Heart right ventricle (tissue), 16 donors: ENCODE measurements at places on chromosomes 4 and X. TPM values are rescaled to one million over a fixed set of nuclear protein-coding genes. Genes with fewer than 3 reads are reported as not detected.

GRCh38 chr4:19689511-19689910, 562.2 kb upstream of the SLIT2 start:
- H3K4me3 ChIP-seq = no peak overlapping the region
- H3K27ac ChIP-seq = no peak overlapping the region
- peaks cover 9% of the 10 kb centered on the region for H3K4me1 ChIP-seq

GRCh38 chr4:54063737-54064316, 578 bp downstream of the CHIC2 start:
- peak overlapping the region; percentile 100 for H3K4me3 ChIP-seq
- H3K4me1 ChIP-seq = peaks cover 3% of the 10 kb centered on the region
- peak; percentile 27 for DNase-seq

DNA sequence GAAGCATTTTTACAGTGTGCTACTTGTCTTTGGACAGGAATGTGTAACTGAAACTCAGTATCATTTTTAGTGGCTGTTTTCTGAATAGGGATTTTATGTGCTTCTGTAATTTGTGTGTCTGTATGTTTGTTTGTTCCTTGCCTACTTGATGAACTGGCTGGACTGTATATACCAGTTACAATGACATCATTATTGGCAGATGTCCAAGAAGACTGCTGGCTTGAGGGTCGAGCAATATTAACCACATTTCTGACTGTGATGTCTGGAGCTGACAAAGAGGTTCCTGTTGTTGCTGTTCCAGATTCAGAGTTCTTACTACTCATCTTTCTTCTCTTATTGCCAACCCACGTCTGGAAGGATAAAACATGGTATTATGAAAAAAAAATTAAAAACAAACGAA, 33.0 kb downstream of the HDX start:
- H3K4me3 ChIP-seq = no peak overlapping the region
- no peak overlapping the region for H3K27ac ChIP-seq
- DNase-seq = no peak
- peaks cover 10% of the 10 kb centered on the region for H3K36me3 ChIP-seq
- H3K4me1 ChIP-seq = no peaks in the 10 kb centered on the region

GRCh38 chr4:177770776-177771175, 328.5 kb upstream of the AGA start:
- H3K4me3 ChIP-seq = no peak overlapping the region
- no peaks in the 10 kb centered on the region for H3K27me3 ChIP-seq
- no peaks in the 10 kb centered on the region for H3K4me1 ChIP-seq
- no peak for DNase-seq

DNA sequence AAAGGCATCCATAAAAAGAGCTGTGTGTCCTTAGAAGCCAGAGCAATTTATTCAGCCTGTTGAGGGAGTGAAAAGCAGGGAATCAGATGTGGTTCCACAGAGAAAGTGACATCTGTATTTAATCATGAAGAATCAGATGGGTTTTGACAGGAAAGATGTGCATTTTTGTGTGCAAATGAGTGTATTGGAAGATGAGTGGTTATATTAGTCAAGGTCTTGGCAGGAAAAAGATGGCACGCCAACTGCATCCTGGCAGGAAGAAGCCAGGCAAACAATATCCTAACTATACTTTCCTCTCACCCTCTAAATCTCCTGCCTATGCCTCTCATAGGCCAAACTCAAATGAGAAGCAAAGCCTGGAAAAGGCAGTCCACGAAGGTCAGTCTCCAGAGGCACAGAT, 59.1 kb downstream of the SCFD2 start:
- no peaks in the 10 kb centered on the region for H3K4me1 ChIP-seq

- H3K36me3 ChIP-seq = no peaks in the 10 kb centered on the region
- DNase-seq = no peak
- no peaks in the 10 kb centered on the region for H3K27me3 ChIP-seq
- H3K27ac ChIP-seq = no peak overlapping the region
Observed at GRCh38 chrX:153768311-153769157, 4.5 kb downstream of the PLXNB3 start.

DNA sequence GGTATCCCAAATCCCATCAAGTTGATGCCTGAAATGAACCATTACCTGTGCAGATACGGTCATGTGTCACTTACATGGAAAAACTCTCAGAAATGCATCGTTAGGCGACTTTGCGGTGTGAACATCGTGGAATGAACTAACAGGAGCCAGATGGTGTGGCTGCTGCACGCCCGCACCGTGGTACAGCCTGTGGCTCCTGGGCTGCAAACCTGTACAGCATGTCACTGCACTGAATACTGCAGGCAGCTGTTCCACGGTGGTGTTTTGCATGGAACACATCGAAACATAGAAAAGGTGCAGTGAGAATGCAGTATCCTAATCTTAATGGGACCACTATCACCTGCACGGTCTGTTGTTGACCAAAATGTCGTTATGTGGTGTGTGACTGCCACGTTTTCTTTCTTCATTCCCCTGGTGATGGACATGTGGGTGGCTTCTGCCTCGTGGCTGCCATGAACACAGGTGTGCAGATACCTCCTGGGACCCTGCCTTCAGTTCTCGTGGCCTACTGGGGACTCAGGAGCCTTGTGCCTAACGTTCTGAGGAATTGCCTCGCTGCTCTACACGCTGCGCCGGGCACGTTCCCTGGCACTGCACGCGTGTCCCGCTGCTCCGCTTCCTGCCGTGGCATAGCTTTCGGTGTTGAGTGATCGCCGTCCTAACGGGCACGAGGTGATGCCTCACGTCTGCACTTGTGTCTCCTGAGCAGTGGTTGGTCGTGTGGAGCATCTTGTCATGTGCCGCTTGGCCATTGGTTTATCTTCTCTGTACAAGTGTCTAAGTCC, 18.5 kb downstream of the MAEA start:
- H3K4me3 ChIP-seq = no peak overlapping the region
- no peaks in the 10 kb centered on the region for H3K27me3 ChIP-seq
- peaks cover 26% of the 10 kb centered on the region for H3K36me3 ChIP-seq
- DNase-seq = no peak
- peak overlapping the region; percentile 57 for H3K27ac ChIP-seq

- DNase-seq = no peak
- no peaks in the 10 kb centered on the region for H3K4me1 ChIP-seq
- H3K4me3 ChIP-seq = peak within 1 kb of the TSS; percentile 11
- peak within 1 kb of the TSS; percentile 93 for H3K27ac ChIP-seq
- no peaks in the 10 kb centered on the region for H3K27me3 ChIP-seq
Observed at GRCh38 chrX:48683411-48683982, at the start of gene WAS. WAS (plus strand) TSS chrX:48683799; CDS start chrX:48683854, 55 bp downstream.

- DNase-seq = no peak
- H3K27me3 ChIP-seq = no peaks in the 10 kb centered on the region
- H3K4me1 ChIP-seq = peaks cover 6% of the 10 kb centered on the region
- no peak overlapping the region for H3K27ac ChIP-seq
- H3K36me3 ChIP-seq = no peaks in the 10 kb centered on the region
Observed at GRCh38 chr4:26822546-26822945, 38.1 kb upstream of the STIM2 start.

DNA sequence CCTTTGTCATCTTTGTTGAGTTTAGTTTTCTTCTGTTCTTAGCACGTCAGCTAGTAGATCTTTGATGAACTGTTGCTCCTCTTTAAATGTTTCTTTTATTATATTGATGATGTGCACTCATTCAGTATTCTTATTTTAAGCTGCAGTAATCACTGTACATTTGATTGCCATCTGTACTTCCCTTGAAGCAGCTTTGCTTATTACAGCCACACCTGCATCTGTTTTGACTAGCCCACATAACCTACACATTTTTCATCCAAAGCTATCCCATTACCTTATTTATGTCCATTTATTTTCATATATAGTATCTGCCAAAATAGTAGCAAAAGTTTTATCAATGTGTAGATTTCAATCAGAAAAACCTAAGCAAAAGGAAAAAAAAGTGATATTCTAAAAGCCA, 23.9 kb upstream of the GUCY1B1 start:
- no peaks in the 10 kb centered on the region for H3K27me3 ChIP-seq
- H3K36me3 ChIP-seq = peaks cover 21% of the 10 kb centered on the region
- peaks cover 13% of the 10 kb centered on the region for H3K4me1 ChIP-seq
- DNase-seq = no peak
- H3K27ac ChIP-seq = no peak overlapping the region

- no peaks in the 10 kb centered on the region for H3K36me3 ChIP-seq
- no peak for DNase-seq
- H3K4me1 ChIP-seq = no peaks in the 10 kb centered on the region
- no peak overlapping the region for H3K27ac ChIP-seq
- no peak overlapping the region for H3K4me3 ChIP-seq
Observed at GRCh38 chr4:18611026-18611425, 589.5 kb upstream of the LCORL start.

DNA sequence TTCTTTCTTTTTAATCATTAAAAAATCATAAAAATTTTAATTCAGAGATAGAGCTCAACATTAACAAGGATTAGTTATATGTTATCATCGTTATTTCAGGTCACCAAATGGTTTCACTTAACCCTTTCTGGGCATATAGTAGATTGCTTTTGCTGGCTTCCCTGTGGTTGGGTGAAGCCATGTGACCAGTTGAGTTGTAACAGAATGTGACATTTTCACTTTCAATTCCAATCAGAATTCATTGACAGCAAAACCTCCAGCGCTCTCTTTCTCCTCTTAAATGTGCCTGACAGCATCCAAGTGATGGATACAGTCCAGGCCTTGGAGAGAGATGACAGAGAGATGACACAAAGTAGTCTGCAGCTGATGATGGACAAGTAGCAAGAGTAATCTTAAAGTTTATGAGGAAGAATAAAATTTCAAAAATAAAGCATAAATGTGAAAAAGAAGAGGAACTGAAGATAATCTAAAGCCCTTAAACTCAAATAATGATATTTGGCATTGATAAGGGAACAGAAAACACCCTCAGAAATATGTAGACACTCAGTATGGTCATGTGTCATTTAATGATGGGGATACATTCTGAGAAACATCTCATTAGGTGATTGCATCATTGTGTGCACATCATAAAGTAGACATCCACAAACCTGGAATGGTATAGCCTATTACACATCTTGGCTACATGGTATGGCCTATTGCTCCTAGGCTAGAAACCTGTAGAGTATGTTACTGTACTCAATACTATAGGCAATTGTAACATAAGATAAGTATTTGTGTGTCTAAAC, 92.3 kb upstream of the QRFPR start:
- H3K27ac ChIP-seq = no peak overlapping the region
- no peaks in the 10 kb centered on the region for H3K36me3 ChIP-seq
- no peak overlapping the region for H3K4me3 ChIP-seq
- no peak for DNase-seq
- H3K4me1 ChIP-seq = no peaks in the 10 kb centered on the region

DNA sequence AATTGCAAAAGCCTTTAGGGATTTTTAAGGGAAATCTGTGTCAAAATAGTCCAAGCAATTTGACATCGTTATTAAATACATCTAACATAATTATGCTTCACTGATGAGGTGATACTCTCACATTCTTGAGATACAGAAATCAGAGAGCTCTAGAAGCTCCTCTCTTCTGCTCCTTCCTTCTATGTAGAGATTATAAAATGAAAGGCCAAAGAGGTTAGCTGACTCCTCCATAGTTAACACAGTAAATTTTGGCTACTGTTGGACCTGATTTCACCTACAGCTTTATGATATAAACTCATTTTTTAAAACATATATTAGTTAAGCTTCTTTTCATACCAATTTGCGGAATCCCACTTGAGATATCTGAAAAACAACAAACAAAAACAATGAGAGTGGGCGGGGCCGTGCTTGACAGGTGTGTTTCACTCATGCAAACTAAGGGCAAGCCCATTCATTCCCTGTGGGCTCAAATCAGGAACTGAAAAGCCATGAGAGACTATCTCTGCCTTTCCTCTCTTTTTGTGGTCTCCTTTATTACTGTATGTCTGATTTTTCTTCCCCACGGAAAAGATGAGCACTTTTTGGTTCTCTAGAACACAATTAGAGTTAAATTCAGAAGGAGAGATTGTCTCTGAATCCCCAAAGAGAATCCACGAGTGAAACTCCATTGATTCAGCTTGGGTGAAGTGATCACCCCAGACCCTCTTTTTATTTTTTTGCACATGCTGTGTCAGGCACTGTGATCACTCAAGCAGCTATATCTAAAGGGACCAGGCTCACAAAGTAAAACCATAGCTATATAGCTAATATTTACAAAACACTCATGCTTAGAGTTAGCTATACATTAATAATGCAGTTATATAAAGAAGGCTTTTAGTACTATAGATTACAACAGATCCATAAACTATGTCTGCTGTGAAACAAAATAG, 566.3 kb downstream of the IL15 start:
- H3K4me3 ChIP-seq = no peak overlapping the region
- no peak overlapping the region for H3K27ac ChIP-seq
- H3K27me3 ChIP-seq = no peaks in the 10 kb centered on the region
- peaks cover 7% of the 10 kb centered on the region for H3K36me3 ChIP-seq
- DNase-seq = no peak

- H3K36me3 ChIP-seq = no peaks in the 10 kb centered on the region
- H3K4me3 ChIP-seq = no peak overlapping the region
Observed at GRCh38 chrX:1521459-1521956, 15.5 kb downstream of the P2RY8 start.

- no peak overlapping the region for H3K4me3 ChIP-seq
- no peaks in the 10 kb centered on the region for H3K4me1 ChIP-seq
- no peak overlapping the region for H3K27ac ChIP-seq
- DNase-seq = no peak
- no peaks in the 10 kb centered on the region for H3K27me3 ChIP-seq
Observed at GRCh38 chrX:16063921-16064320, 59.4 kb upstream of the GRPR start.

DNA sequence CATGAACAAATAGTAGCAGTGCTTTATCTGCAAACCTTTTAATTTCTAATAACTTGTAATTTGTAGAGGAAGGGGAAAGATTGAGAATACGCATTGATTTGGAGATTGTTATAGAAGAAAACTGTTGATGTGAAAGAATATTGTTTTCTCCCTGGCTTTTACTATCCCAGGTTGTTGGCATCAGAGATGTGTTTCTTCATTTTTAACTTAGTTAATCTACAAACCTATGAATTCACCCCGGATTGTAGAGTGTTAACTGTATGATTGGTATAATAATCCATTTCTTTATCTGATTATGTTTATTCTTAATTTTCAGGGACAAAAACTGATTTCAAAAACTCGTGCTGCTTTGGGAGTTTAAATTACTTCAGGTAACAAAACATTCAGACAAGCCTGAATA, 18.9 kb downstream of the AFP start:
- no peak overlapping the region for H3K4me3 ChIP-seq
- H3K27me3 ChIP-seq = no peaks in the 10 kb centered on the region
- no peak for DNase-seq
- H3K36me3 ChIP-seq = no peaks in the 10 kb centered on the region
- H3K4me1 ChIP-seq = no peaks in the 10 kb centered on the region
- no peak overlapping the region for H3K27ac ChIP-seq

DNA sequence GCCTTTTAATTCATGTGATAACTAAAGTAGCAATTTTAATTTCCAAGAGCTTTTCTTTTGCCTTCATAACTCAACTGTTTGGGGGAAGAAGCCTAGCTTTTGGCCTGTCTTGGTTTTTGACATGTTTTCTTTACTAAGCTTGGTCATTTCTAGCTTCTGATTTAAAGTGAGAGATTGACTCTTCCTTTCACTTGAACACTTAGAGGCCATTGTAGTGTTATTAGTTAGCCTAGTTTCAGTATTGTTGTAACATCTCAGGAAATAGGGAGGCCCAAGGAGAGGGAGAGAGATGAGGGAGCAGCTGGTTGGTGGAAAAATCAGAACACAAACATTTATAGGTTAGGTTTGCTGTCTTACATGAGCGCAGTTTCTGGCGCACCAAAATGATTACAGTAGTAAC, 44.8 kb downstream of the DCLK2 start:
- peaks cover 17% of the 10 kb centered on the region for H3K4me1 ChIP-seq
- peaks cover 11% of the 10 kb centered on the region for H3K36me3 ChIP-seq
- DNase-seq = no peak
- no peak overlapping the region for H3K4me3 ChIP-seq
- no peak overlapping the region for H3K27ac ChIP-seq

Gene TCEAL3
- total RNA-seq = 21.4 TPM

Gene CFAP99
- total RNA-seq = not detected

Gene RTL9
- 0.93 TPM for total RNA-seq

Gene GPC4
- 6.4 TPM for total RNA-seq

Gene HEPH
- total RNA-seq = 9.1 TPM

Gene FAM236A
- not detected for total RNA-seq

Gene MED14
- 34.8 TPM for total RNA-seq

Gene HDX
- total RNA-seq = 1.6 TPM

Gene CXorf49
- not detected for total RNA-seq
